Smooth muscle cell of the brain vasculature (primary cell): ENCODE measurements at places on chromosomes 4 and X.

GRCh38 chrX:13506574-13506973, 62.8 kb upstream of the EGFL6 start:
- DNase-seq = peak; percentile 23

DNA sequence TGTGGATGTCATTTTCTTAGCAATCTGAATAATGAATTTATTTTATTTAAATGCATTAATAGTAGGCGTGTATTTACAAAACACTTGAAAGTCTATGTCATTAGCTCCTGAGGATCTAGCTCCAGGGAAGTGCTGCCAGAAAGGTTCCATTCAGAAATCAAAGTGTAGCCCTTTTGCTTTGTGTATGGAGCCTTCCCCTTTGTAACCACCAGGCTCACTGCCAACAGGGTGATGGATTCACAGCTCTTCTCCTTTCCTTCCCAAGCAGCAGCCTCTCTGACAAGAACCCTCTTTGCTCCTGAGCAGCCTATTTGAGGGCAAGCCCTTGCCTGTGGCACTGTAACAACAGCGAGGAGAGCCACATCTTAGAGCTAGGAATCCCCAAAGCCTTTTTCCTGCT, 286.0 kb upstream of the RASGEF1B start:
- DNase-seq = no peak

DNA sequence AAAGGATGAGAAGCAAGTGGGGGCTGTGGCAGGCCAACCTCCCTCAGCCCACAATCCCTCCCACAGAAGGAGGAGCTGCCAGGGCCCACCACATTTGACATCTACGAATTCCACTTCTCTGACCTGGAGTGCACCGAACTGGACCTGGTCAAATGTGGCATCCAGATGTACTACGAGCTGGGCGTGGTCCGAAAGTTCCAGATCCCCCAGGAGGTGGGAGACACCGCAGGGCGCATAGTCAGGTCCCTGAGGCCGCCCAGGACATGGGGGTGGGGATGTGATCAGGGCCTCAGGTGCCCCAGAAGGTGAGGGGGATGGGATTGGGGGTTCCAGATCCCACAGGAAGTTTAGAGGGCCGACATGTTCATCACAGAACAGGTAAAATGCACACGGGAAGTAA, 13.7 kb downstream of the ATP5ME start:
- no peak for DNase-seq

DNA sequence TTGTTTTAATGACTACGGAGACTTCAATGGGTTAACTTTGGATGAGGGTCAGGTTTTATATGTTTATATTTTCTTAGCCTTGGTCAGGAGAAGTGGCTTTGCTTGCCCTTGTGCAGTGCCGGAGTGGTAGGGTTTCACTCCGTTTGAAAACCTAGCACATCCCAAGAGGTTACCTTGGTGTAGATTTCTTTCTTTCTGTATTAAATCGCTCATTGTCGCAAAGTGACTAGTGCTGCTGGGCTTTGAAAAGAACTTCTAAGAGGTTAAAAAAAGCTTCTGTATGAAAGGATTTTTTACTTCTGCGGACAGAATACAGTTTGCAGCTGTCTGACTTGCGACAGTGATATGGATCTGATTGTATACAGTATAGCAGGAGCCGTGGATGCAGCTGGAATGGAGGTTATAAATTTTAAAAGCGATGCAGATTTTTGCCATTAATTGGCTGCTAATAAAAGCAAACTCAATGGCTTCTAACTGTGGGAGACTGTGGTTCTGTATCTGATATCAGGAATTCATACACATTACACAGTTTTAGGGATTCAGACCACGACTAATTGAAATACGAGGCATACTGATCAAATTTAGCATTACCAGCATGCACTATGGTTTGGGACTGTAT, 340.9 kb upstream of the PITX2 start:
- DNase-seq = no peak

GRCh38 chrX:33207056-33207455, 4.3 kb downstream of the DMD start:
- no peak for DNase-seq

GRCh38 chrX:154321152-154321551, 25.6 kb downstream of the TKTL1 start:
- no peak for DNase-seq

DNA sequence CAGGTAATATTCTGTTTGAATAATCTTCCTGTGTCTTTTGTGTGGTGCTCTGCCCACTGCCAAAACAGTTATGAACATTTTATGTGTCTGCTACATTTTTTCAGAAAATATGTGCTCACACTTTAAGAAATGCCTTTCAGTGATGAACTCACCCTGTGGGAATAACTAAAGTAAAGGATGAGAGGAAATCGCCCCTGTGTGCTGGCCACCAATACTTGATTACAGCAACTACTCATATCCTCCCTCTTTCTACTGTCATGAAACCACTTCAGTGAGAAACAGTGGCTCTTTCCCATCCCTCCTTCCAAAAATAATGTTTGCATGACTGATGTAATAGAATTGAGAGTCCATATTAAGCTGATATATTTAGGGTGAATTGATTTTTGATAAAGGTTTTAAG, 900.9 kb downstream of the RAB28 start:
- no peak for DNase-seq

DNA sequence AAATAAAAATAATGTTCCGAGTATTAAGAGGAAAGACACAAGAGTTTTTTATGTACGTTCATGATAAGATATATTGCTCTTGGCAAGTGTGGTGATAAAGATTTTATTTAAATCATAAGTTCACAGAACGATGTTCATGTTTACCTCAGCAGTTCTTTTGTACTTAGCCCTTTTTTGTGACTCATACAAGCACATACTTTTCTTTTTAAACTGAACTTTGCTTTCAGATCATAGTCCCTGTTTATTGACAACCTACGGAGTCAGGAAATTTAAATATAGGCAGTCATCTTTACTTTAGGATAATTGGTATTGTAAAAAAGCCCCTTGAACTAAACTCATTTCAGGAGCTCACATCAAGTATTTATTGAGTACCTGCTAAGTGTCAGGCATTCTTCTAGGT, 1.3 kb upstream of the CTSO start:
- no peak for DNase-seq

GRCh38 chr4:151143162-151143561, 43.7 kb downstream of the RPS3A start:
- DNase-seq = no peak

DNA sequence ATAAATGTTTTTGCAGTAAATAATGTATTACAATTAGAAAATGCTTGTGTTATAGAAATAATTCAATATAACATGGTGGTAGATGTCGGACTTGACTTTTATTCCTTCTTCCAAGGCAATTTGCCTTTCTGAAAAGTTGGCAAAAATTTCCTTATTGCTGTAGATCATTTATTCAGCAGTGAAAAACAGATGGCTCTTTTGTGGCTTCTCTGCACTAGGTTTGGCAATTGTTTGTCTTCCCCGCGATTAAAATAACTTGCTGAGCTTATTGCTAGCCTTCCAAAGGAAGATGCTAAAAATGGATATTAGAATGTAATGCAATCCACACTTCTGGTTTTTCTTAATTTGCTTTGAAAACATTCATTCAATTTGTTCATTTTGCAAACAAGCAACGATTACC, 1977.9 kb upstream of the ADGRL3 start:
- DNase-seq = no peak

GRCh38 chr4:169080981-169081380, 70.9 kb upstream of the CBR4 start:
- no peak for DNase-seq

DNA sequence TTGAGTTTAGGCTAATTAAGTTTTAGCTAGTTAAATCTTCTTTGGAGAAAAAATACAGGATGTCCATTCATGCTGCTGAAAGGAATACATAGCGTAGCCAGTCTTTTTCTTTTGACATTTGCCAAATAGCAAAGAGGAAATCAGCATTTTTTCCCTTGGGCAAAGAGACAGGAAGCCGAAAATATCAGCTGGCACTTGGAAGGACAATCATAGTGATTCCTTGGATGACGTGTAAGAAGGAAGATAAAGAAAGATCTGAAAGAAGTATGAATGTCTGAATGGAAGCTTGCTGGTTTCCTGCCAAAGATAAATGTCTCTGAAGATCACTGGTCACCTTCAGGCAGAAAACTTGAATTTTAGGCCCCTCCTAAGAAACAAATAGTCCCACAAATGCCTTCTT, 44.2 kb downstream of the SLITRK2 start:
- DNase-seq = no peak

- DNase-seq = no peak
Measured at GRCh38 chr4:70505151-70505748, 13.1 kb upstream of the AMTN start.
